ENCODE measurements at places on chromosomes 7 and 10.
A peak's percentile ranks its signal among the peaks of the same experiment; 100 is the strongest.

GRCh38 chr10:92901819-92902251 is 53.5 kb downstream of the EXOC6 start:
- peak; percentile 61 for DNase-seq

DNA sequence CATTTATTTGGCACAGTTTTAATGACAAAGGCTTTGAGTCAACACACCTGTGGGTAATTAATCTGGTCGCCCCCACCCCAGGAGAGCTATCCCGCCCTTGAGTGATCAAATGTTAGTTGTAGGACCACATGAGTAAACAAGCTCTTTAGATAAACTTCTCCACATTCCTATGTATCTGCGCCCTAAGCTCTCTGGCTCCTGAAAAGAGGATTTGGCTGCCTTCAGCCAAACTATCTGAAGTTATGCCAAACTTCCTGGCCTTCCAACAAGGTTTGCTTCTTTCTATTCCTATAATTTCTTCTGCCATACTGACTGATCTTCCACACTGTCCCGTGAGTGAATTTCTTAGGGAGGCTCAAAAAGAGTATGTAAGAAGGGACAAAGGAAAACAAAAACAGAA is 134.2 kb downstream of the RALA start:
- DNase-seq: no peak

GRCh38 chr10:76763376-76763775 is 874.2 kb downstream of the KCNMA1 start:
- no peak for DNase-seq

DNA sequence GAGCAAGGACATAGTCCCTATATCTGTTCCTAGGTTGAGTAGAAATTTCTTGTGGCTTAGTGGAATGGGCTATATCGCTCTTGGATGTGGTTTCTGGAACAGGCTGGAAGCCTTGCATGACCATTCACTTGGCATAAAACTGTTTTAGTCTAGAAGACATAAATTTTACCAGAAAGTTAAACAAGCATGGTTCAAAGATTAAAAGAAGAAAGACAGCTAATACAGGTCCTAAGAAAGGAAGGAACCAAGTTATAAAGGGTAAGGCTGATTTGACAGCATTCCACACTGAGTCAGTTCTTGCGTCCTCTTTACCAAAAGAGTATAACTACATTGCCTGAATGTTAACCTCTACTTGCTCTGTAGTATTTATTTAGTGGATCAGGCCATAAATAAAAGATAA is 724.2 kb downstream of the SORCS1 start:
- DNase-seq: no peak

DNA sequence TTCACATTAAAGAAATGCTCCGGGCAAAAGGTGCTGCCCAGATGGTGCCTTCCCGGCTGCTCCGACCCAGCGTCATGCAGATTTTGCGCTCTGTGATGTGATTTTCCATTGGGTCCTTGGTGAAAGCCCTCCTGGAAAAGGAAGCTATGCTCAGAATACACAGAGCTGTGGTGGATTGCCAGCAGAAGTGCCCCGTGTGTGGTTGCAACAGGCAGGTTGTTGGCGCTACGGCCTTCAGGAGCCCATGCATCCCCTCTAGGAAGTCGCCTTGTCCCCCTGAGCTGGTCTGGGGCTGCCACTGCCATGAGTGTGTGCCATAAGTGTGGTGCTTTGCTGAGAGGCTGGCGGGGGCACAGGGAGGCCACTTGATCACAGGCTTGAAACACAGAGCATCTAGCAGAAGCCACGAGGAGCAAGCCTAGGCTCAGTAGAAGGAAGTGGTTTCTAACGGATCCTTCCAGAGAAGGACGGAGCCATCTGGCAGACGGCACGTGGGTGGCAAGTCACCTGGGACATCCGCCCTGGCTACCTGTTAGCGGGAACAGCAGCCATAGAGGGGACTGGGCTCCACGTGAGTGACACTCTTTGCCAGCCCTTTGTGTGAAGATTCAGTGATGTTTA is 210.9 kb downstream of the CUX1 start:
- DNase-seq: peak; percentile 38

DNA sequence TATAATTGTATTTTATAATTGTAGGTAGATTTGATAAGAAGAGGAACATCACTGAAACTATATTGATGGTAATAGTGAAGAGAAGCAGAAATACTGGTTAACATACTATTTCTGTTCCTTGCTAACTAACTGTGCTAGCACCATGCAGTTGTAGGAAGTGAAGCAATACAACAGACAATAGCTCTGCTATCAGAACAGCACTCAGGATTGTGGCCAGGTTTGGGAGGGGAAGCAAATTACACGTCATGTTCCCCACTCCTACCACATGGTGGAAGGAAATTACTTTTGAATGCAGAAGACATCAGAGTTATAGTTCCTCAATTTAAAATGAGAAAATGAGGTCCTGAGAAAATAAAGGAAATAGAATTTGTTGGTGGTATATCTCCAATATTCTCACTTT is 151.1 kb downstream of the DGKB start:
- peak; percentile 8 for DNase-seq

GRCh38 chr7:43764039-43764761 is 5.7 kb downstream of the BLVRA start:
- no peak for DNase-seq

Measured in common myeloid progenitor, CD34-positive (primary cell).